ENCODE measurements at places on chromosomes 16 and 17.

DNA sequence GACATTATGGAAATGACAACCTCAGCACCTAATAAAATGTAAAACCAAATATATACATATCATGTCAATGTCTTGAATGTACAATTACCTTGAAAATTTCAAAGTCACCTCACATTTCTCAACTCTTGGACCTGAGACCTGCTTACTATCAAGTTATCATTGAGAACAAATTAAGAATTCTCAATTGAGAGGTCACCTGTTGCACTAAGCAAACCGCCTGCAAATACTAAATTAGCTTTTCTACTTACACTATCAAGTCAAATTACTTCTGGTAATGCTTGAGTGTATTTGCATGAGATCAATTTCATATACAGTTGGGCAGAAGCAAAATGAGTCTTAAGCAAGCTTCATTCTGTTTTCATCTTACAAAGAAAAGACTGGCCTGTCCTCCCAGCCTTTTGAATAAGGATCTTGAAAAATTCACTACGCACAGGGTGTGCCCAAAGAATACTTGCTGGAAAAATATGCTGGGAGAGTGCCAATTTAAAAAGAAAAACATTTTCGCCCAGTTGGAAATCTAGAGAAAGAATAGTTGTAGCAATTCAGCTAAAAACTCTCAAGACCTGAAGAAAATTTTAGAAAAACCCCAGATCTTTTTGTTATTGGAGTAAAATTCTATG, 35.7 kb downstream of the KANSL1 start:
- DNase-seq, result no peak

- no peak for DNase-seq
Measured at GRCh38 chr16:48535831-48536613, 74.0 kb downstream of the N4BP1 start.

DNA sequence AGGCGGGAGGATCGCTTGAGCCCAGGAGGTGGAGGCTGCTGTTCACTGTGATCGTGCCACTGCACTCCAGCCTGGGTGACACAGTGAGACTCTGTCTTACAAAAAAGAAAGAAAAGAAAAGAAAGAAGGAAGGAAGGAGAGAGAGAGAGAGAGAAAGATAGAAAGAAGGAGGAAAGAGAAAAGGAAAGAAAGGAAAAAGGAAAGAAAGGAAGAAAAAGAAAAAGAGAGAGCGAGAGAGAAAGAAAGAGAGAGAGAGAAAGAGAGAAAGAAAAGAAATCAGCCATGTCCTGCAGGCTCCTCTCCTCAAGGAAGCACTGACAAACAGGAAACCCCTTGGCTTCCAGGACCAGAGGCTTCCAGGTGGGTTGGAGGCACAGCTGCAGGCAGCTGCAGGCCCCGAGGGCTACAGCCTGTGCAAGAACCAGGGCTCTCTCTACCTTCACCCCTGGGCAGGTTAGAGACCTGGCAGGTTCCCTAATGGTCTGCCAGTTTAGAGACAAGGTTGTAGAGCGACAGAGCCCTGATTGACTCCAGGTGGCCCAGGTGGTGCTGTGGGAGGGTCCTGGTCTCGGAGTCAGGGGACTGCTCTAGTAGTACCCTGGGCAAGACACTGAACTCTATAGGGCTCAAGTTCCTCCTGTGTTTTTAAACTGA, 53.8 kb downstream of the PECAM1 start:
- no peak for DNase-seq

GRCh38 chr16:68642436-68643101, 2.5 kb upstream of the CDH3 start:
- DNase-seq, result no peak

- no peak for DNase-seq
Measured at GRCh38 chr16:67441907-67442306, 11.0 kb downstream of the HSD11B2 start.

Measured in stimulated activated CD4-positive, alpha-beta T cell treated with anti-CD3 and anti-CD28 coated beads, Interleukin-1b, Interleukin-23, amount 100 ng/mL, for 48 hours (primary cell).